ENCODE measurements at places on chromosomes 16 and 17.
A peak's percentile ranks its signal among the peaks of the same experiment; 100 is the strongest.

DNA sequence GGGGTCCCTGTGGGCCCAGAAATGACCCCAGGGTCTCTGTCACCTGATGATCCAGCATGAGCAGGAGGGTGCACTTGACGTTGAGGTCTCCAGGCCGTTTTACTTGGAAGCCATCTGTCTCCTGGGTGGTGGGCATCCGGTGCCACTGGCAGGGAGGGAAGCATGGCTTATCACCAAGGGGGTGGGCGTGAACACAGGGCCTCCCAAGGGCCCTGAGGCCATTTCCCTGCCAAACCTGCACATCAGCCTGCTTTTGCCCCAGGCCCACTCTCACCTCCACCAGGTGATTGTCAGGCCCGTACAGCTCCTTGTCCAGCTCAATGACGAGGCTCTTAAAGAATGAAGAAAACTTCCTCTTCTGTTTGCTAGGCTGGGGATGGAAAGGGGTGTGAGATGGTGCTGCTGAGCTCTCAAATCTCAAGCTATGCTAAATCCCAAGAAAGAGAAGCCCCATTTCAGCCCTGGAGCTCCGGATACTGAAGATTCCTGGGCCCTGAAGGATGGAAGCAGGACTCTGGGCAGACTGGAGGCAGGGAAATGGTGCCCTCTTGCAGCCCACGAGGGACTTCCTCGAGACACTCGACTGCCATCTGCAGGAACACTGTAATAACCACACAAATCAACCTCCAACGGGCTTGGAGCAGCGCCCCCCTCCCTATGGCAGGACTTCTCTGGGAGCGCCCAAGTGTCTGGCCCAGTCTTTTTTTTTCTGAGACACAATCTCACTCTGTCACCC lies 7.1 kb upstream of the FTSJ3 start:
- DNase-seq, result peak; percentile 77

- DNase-seq, result no peak
Measured at GRCh38 chr17:27207073-27207513, 86.8 kb upstream of the WSB1 start.

DNA sequence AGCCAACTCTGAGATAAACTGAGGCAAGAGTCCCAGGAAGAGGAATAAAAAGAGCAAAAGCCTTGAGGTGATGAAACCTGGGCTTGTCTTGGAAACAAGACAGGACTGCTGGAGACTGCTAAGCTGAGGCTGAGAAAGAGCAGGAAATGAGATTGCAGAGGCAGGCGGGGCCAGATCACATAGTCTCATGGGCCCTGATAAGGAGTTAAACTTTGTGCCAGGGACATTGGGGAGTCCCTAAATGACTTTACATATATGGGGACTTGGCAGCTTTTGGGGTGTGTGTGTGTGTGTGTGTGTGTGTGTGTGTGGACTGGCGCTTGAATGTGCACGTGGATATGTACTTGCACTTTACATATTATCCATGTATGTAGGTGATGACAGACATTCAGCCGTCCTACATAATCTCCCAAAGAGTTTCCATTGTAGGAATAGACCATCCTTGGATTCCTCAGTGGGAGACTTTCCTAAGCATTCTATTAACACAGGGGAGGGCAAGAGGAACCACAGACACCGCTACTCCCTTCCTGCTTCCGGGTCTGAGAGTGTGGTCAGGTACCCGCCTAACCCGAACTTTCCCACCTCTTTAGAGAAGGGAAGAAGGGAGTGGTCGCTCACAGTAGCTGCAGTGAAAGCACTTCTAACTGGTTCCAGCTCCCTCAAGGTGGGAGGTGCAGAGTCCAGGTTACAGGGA lies 123.1 kb downstream of the LYRM1 start:
- DNase-seq, result peak; percentile 2

DNA sequence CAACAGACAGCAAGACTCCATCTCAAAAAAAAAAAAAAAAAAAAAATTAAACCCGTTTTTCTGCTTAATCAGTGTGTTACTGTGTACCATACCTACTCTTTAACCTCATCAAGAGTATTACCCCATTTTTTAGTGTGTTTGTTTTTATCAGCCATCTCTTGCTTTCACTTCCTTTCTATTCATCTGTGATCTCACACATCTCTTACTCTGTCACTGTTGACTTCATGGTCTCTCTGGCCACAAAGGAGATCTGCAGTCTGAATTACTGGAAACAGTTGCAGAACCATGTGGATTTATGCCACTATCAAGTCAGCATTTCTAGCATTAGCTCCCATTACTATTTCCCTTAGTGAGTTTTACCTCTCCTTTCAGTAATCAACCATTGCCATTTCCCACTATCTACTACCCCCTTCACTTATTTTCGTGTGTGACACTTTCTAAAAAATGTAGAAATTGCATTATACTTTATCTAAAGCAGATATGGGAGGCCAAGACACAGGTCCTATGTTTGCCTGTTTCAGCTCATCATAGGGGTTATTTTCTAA lies 20.1 kb downstream of the NDEL1 start:
- no peak for DNase-seq

- DNase-seq, result peak; percentile 54
Measured at GRCh38 chr17:50841949-50842354, 6.6 kb downstream of the WFIKKN2 start.

GRCh38 chr17:38861399-38861843 lies 7.9 kb upstream of the RPL23 start:
- DNase-seq, result no peak

DNA sequence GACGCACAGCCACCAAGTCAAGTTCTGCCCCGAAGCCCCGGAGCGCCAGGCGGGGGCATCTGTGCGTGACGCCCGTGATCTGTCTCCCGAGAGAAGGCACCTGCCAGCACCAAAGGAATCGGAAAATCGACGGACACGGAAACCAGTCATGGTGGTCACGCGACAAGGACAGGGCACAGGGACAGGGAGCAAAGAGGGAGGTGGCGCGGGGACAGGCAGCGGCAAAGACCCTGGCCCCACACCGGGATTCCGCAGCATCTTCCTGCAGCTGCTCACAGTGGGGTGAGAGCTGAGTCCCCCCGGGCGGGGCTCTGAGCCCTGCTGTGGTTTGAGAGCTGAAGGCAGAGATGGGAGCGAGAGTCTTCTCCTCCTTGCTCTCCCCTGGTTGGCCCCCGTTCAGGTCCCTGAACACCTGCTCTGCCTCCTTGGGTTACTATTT lies 56.4 kb downstream of the ABR start:
- DNase-seq, result no peak

DNA sequence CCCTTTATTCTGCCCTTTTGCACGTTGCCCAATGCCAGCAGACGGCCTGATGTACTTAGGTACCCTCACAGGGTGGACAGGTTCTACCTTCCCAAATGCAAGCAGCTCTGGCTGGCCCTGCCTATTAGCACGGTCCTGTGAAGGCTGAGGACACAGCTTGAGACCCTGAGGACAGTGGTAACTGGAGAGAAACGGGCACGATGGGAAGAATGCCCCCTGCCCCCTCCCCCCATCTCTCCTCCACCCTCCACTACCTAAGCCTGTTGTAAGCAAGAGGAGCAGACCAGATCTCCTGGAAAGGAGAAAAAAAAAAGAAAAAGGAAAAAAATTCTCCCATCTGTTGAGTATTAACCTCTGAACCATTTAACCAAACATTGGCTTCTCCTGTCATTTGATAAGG lies 34.1 kb downstream of the MEOX1 start:
- DNase-seq, result no peak
